ENCODE measurements at places on chromosomes 5 and 9.

- DNase-seq = no peak
These were observed 1.8 kb upstream of the CFAP95 start for GRCh38 chr9:69818750-69819345.

GRCh38 chr9:69759021-69759420, 790 bp downstream of the PTAR1 start:
- no peak for DNase-seq

- DNase-seq = no peak
These were observed 184.4 kb upstream of the MEF2C start for GRCh38 chr5:89067362-89067761.

- DNase-seq = no peak
These were observed 9.7 kb upstream of the PDCD1LG2 start for GRCh38 chr9:5500441-5501235.

DNA sequence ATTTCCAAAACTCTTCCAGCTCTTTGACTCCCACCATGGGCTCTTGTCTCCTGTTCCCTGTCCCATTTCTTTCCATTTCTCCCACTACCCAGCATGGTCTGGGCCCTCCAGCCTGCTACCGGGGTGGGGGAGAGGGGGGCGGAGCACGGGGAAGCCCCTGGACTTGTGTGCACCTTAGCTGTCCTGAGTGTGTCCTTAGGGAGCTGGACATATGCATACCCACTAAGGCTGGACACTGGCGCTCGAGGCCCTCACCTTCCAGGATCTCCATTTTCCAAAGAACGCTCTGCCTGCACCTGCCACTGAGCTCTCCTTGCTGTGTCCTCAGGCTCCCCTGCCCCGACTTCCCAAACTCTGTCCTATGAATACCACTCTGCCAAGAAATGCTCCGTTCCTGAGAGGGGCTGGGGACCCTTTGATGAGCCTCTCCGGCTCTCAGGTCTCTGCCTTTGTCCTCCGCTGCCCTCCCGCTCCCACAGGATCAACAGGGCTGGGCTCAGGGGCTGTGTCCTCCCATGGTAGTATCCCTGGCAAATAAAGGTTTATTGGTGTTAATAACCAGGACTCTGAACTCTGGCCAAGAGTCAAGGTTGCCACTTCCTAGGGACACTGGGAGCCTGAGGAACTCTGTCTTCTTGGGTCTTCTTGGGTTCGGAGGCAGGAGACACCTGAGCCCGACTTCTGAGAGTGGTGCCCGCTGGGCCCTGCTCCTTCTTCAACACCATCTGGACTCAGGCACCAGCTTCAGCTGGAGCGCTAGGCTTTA, 831 bp upstream of the SHROOM1 start:
- no peak for DNase-seq

DNA sequence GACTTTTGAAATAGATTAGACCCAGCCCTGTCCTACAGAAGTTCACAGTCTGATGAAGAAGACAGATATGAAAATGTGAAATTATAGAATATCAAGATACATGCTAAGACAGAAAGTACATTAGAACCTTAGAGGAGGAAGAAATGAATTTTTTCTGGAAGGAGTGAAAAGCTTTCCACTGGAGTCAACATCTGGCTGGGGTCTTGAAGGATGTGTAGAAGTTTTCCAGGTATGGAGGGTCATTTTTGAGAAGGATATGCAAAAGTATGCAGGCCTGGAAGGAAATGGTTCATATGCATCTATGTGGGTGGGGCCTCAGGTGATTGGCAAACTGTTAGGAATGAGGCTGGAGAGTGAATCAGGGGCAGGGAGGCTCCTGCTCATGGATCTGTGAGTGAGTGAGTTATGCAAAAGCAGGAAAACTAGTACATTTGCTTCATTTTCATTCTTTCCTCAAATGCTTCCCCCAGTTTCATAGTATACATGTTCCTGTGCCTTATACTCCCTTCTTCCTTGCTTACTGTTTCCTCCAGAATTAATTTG, 142.3 kb downstream of the GRIA1 start:
- no peak for DNase-seq

Data from liver (tissue), 10 donors.